ENCODE measurements at places on chromosomes 5 and 9.

DNA sequence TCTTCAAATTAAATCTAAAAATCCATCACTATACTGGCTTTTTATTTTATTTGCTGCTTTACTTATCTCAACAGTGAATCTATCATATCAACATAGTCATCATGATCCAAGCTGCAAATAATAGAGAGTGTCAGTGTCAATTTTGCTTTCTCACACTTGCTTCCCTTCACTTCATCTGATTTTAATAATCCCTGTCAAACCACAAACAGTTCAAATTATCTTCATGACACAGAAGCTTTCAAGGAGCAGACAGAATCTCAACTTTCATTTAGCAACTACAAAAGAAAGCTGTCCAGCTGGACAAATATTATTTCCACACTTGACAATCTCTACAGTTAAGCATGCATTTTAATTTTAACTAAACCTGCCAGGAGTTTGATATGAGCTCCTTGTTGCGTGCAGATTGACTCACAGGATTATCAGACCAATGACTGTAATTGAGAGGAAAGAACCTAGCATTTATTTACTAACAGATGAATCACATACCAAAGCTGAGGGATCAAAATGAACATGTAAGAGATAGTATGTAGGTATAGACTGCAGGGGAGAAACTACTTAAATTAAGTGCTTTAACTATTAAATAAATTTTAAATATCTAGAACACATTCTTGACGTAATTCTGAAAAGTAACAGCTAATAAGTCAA lies 56.0 kb downstream of the KIAA0825 start:
- DNase-seq: no peak

DNA sequence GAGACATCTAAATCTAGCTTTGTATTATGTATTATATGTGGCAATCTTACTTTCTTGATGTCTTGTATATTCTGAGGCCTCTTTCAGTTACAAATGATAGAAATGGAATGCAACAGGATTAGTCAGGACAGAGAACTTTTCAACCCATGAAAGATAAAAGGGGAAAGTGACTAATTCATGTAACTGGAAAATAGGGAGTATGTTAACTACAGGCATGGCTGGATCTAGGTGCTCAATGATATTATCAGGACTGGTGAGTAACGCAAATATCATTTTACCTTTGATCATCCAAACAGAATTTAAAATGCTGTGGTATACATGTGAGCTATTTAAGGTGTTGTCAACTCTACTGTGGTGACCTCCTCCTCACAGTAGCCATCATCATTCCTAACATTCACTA lies 215.7 kb upstream of the GLRA1 start:
- DNase-seq: no peak

DNA sequence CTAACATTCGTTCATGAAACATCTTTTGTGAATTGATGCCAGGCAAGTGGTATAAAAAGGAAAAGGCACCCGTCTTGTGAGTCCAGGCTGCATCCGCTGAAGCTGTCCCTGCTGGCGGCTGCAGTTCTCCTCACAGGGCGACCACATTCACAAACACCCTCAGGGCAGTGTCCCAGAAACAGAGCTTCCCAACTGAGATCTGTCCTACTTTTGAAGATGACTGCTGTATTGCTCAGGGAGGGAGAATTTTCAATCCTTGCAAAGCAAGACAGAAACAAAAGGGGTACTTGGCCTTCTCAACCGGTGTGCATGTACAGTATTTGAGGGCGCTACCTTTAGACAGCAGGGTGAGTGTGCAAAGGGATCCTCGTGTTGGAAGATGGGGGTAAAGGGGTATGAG lies 316.1 kb downstream of the GADD45G start:
- no peak for DNase-seq

DNA sequence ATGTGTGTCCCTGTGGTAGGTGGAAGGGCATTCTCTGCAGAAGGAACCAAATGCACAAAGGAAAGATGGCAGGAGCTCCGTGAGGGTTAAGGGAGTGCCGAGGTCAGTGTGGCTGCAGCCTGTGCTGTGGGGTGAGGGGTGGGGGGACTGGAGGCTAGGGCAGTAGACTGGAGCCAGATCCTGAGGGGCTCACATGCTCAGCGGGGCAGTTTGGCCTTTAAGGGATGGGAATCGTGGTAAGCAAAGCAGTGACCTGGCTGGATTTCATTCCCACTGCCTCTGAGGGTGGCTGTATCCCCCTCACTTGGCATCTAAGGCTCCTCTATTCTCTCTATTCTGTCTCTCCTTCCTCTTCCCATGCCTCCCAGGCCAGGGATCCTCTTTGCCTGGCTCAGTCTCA lies 15.6 kb downstream of the PITX1 start:
- no peak for DNase-seq

GRCh38 chr5:173327084-173327947 lies 898 bp downstream of the STC2 start:
- DNase-seq: peak; percentile 43

GRCh38 chr5:42779083-42779482 lies 22.5 kb downstream of the CCDC152 start:
- no peak for DNase-seq

DNA sequence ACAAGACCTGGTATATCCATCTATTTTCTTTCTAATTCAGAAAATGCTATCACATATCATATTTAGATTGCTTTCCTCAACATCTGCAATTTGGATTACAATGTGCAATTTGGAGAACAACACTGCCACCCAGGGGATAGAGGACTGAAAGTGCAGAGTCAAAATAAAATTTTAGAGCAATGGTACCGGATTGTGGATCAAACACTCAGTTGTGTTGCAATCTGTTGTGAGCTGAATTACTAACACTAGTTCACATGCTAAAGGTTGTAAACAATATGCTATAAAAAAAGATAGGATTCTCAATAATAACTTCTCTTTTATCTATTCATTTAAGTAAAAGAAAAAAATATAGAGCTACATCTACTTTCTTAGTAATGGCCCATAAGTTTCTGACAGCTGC lies 11.9 kb upstream of the SRFBP1 start:
- peak; percentile 40 for DNase-seq

- DNase-seq: no peak
Measured at GRCh38 chr9:135123773-135124134, 36.3 kb downstream of the OLFM1 start.

GRCh38 chr9:125961072-125961471 lies 213.9 kb downstream of the PBX3 start:
- no peak for DNase-seq

- no peak for DNase-seq
Measured at GRCh38 chr9:69173497-69173890, 583 bp upstream of the TJP2 start.

DNA sequence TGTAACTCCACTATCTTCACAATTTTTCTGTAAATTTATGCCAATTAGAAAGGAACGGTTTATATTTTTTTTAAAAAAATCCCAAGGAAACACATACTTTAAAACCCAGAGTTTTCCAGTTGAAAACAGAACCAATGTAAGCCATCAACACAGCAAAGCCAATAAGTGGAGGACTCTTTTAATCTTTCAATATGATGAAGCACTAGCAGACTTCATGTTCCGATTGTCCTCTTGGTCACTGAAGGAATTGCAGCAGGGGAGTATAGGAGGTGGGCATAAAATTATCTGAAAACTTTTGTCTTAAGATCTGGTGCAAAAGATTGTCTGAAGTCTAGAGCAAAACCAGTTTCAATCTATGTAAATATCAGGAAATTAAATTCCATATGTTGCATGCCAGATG lies 102.1 kb upstream of the PAPPA start:
- DNase-seq: no peak

- DNase-seq: peak; percentile 16
Measured at GRCh38 chr5:109907189-109907588, 217.5 kb downstream of the MAN2A1 start.

- no peak for DNase-seq
Measured at GRCh38 chr9:98289614-98290201, 34.3 kb upstream of the TBC1D2 start.

- DNase-seq: no peak
Measured at GRCh38 chr9:117074784-117075520, 339.9 kb downstream of the ASTN2 start.

- no peak for DNase-seq
Measured at GRCh38 chr9:33180526-33181184, 13.5 kb upstream of the B4GALT1 start.

DNA sequence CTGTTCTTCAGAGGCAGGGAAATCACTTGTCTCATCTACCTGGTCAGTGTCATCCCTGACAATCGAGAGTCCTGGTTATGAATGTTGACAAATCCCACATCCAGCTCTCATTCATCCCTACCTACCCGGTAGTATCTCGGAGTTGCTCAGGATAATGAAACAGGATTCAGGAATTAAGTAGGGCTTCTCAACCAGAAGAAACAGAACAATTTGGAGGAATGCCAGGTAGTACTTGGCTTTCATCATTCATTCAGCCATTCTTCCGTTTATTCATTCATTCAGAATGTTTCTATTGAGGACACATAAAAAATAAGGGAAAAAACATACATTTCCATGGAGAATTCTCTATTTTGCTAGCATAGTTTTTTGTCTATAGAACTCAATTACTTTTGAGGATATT lies 195.0 kb downstream of the ARHGEF28 start:
- DNase-seq: no peak

DNA sequence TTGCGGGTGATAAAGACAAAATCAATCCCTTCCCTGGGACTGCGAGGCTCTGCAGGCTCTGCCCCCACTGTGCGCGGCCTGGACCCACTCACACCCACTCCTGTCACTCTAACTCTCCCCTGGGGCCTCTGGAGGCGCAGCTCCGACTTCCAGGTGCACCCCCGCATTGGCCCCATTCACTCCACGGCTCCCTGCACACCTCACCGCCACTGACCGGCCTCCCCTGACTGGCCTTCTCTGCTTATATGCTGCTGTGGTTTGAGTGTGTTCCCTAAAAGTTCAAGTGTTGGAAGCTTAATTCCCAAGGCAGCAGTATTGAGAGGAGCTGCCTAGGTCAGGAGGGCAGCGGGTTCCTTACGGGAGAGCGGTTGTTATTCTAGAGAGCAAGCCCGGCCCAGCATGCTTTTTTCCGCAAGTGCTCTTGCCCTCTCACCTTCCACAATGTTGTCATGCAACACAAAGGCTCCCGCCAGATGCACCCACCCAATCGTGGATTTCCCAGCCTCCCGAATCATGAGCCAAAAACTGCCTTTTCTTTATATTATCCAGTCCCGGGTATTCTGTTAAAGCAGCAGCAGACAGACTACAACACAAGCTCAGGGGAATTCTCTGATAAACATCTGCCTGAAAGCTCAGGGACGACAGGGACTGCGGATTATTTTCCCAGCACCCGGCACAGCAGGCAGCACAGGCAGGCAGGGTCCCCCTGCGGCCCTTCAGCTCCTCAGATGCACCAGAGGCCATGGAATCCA lies 73.5 kb upstream of the LRRTM2 start:
- no peak for DNase-seq

GRCh38 chr5:63650581-63650980 lies 311.7 kb downstream of the HTR1A start:
- no peak for DNase-seq

DNA sequence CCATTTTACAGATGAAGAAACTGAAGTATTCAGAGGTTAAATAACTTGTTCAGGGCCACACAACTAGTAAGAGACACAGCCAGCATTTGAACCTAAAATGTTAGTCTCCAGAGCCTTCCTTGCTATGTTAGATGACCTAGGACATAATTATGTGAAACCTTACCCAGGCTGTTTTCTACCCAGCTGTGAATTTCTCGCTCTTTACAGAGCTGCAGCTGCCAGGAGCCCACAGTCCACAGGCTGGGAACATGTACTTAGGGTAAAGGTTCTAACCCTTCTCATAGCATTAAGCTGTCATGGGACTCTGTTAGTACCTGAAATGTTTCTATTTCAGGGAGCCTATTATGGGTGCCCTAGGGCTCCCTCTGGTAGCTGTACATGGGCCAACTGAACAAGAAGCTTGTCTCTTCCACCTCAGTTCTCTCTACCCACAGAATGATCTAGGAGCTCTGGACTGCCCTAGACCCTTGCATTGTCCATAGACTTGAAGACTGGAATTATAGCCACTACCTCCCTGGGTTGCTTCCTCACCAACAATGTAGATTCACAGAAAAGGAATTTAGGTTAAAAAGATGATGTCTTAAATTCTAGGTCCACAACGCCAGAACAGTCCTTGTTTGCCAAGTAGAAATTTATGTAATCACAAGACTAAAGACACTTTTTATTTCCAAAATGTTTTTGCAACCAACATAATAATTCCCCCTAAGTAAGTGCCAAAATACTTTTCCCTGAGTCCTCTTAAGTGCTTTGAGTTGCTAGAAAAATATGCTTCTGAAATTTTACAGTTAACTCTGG lies 262.9 kb downstream of the PIK3R1 start:
- no peak for DNase-seq

GRCh38 chr9:22813529-22813928 lies 366.9 kb downstream of the DMRTA1 start:
- peak; percentile 10 for DNase-seq
